ENCODE measurements at places on chromosomes 2 and 18.

DNA sequence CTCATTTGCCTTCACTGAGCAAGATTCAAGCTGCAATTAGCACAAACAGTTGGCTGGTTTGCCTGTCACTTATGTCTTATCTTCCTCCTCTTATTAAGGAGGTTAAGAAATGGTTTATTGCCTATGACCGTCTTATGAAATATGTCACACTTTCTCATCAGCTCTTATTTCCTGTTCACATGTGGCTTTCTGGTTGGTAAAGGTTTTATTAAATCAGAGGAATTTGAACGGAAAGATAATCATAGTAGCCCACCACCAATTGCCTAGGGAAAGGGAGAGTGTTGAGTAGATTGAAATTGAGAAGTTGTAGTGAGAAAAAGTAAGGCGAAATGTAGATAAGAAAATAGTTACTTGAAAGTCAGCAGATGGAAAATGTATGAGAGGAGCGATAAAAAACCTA is 4.2 kb upstream of the IL1R1 start:
- DNase-seq: no peak

- DNase-seq: no peak
These were observed 335.1 kb upstream of the ZNF521 start for GRCh38 chr18:25686960-25687500.

DNA sequence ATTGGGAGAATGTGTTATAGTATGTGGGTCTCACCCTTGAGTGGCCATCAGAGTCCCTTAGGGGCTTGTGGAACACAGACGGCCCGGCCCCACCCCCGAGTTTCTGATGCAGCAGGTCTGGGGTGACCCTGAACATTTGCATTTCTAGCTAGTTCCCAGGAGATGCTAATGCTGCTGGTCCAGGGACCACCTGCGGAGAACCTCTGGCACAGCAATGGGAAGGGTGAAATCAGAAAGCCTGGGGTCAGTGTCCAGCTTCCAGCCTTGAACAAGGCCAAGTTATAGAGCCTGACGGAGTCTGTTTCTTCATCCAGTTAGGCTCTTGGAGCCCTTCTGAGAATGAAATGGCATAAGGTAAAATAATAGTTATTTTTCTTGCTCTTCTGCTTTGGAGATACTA is 126.5 kb downstream of the RGPD3 start:
- no peak for DNase-seq

DNA sequence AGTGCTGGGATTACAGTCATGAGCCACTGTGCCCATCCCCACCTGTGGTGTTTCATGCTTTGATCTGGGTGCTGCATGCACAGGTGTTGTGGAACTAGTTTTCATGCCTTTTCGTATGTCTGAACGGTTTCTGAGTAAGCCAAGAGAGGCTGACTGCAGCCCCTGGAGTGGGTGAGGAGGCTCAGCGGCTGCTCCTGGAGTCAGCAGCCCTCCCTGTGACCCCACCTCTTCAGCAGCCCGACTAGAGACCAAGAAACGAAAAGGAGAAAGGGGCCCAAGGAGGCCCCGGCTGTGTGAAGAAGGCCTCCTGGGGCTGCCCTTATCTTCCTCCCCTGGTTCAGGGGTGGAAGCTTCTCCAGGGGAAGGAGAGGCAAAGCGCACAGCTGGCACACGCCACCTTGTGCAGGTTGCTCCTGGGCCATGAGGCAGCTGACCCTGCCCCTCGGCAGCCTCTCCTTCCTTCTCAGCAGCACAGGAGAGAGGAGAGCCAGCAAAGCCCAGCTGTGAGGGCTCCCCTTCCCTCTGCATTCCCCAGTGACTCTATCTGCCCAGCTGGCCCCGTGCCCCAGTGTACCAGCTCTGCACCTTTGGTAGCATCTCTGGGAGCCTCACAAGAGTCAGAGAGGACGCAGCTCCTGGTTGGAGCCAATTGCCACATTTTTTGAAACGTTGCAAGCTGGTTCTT is 182.5 kb upstream of the HS6ST1 start:
- DNase-seq: no peak

DNA sequence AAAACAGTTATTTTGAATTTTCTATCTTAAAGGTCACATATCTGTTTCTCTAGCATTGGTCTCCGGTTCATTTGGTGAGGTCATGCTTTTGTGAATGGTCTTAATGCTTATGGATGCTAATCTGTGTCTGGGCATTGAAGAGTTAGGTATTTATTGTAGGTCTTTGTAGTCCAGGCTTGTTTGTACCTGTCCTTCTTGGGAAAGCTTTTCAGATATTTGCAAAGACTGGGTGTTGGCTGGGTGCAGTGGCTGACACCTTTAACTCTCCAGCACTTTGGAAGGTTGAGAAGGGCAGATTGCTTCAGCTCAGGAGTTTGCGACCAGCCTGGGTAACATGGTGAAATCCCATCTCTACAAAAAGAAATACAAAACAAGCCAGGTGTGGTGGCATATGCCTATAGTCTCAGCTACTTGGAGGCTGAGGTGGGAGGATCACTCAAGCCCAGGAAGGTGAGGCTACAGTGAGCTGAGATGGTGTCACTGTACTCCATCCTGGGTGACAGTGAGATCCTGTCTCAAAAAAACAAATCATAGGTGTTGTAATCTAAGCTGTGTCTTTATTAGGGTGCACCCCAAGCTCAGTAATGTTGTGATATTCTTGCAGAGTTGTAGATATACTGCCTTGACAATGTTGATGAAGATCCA is 82.3 kb downstream of the FAM117B start:
- DNase-seq: no peak

GRCh38 chr2:100228415-100228814 is 86.0 kb upstream of the AFF3 start:
- no peak for DNase-seq

GRCh38 chr18:49024804-49025421 is 74.1 kb upstream of the SMAD7 start:
- no peak for DNase-seq

DNA sequence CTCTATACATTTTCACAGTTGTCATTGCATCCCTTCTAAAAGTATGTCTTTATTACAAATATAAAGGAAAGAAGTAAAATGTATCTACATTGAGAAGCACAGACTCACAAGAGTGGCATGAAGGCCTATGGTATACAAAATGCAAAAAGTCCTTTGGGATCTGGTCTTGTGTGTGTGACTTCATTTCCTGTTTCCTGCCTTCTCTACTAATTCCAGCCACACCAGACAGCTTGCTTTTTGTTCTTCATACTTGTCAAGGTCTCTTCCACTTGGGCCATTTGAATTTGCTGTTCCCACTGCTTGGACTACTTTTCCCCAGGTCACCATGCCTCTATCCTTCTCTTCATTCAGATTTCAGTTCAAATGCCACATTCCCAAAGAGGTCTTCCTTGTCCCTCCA is 6.7 kb upstream of the PNO1 start:
- no peak for DNase-seq

GRCh38 chr2:120267348-120267747 is 14.7 kb downstream of the RALB start:
- DNase-seq: no peak

GRCh38 chr2:155022531-155022930 is 324.0 kb downstream of the KCNJ3 start:
- no peak for DNase-seq

- DNase-seq: no peak
These were observed 86.8 kb downstream of the ALK start for GRCh38 chr2:29834624-29835023.

GRCh38 chr2:65727816-65728215 is 295.4 kb upstream of the SPRED2 start:
- DNase-seq: no peak

- DNase-seq: no peak
These were observed 35.7 kb downstream of the MOGAT1 start for GRCh38 chr2:222707102-222707688.

DNA sequence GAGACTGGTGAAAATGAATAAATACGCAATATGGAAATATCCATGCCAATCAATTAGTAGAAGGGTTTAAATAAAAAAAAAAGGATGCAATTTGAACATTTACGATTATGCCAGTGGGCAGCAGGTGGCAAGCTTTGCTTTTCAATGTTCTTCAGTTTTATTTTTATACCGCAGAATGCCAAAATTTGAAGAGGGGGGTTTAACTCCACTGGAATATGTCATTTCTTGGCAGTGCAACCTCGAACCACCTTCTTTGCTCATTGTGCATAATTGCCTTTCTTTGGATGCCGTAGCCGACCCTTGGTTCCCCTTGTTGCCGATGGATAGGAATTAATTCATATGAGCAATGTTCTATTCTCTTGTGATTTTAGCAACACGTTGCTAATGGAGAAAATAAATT is 88.0 kb downstream of the LTBP1 start:
- DNase-seq: no peak

DNA sequence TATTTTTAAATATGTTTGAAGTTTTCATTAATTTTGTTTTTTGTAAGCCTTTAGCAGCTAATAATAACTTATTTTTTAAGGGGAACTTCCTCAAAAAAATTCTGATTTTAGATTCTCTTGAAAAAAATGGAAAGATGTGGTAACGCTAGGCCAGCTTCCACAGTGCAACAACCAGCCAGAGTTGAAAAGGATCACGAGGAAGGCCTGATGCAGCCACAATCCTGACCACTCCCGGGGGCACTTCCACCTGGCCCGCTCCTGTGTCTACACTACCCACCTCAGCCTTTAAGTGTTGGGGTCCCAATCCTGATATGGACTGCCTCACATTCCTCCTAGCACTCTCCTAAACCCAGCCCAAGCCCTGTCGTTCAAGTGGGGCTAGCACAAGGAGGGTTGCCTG is 101.1 kb downstream of the TMEM17 start:
- DNase-seq: no peak

- no peak for DNase-seq
These were observed 15.8 kb upstream of the COL6A3 start for GRCh38 chr2:237429753-237430152.

DNA sequence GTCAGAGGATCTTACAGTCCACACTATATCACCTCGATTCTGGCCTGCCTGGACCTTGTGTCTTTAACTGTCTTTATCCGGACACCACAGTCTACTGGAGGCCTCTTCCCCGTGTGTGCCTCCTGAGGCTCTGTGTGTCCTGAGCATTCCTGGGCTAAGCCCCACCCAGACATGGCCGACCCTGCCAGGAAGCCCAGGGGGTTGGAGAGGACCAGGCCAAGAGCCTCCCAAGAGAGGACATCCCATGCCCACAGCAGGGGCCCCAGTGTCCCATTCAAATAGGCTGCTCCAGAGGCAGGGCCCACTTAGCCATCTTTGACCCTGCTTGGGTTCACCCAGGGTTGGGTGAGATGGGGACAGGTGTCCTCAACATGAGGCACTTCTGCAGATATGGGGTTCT is 84.7 kb upstream of the OTOS start:
- DNase-seq: no peak

DNA sequence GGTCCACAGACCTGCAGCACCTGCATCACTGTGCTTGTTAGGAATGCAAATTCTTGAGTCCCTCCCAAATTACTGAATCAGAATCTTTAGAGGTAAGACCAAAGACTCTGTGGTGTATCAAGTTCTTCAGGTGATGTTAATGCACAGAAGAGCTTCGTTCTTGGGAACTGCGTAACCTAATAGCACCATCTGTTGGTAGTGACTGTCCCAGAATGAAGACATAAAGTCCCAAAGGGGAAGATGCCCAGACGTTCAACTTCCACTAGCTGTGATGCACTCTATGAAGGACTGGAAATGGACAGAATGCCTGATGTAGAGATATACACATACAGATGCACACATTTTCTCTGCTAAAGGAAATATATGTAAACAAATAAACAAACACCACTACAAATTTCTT is 576.0 kb downstream of the LRP1B start:
- no peak for DNase-seq

- DNase-seq: peak; percentile 39
These were observed 68.4 kb downstream of the SLC16A14 start for GRCh38 chr2:230000118-230000841.

- DNase-seq: no peak
These were observed 160.8 kb downstream of the PHLPP1 start for GRCh38 chr18:62876111-62876510.

GRCh38 chr2:40363631-40364030 is 88.3 kb downstream of the SLC8A1 start:
- no peak for DNase-seq

GRCh38 chr2:147869934-147870333 is 25.1 kb downstream of the ACVR2A start:
- DNase-seq: no peak

- DNase-seq: no peak
These were observed 762 bp downstream of the YIPF4 start for GRCh38 chr2:32278478-32278853.

DNA sequence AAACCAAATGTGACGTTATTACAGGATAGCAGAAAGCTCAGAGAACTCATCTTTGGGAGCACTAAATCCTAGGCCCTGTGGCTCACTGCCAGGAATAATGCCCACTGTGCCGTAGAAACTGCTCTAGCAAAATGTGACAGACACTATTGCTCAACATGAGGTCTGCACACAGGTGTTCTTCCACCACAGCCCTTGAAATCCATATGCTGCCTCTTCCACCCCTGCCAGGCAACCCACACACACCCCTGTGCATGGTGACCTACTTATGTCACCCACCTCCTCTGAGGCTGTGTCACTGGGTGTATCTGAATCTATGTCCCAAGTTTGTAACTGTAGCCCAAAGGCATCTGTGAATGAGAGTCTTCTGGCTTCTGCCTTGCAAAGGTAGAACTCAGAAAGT is 66.1 kb upstream of the MBOAT2 start:
- no peak for DNase-seq

DNA sequence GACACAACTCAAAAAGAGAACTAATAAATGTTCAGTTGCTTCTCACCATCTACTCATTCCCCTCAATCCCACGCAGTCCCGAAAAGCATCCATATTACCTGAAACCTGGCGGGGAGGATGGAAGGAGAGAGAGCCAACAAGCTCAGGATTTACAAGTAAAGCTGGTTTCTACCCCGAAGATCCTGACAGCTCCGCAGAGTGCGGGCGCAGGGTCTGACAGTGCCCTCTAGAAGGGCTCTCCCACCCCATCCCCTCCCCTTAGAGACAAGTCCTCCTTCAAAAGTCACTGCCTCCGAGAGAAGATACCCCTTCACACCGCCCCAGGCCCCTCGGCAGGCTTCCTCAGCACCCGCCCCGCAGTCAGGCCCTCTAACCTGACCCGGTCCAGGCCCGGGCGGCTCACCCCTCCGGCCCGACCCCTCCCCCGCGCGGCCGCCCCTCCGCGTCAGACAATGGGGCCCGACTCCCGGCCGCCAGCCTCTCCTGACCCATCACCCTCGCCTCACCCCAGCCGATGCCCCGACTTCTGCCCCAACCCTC is 550 bp downstream of the RAB1A start:
- DNase-seq: no peak
